Stimulated activated CD4-positive, alpha-beta T cell treated with anti-CD3 and anti-CD28 coated beads, TNF-alpha, amount 100 ng/mL, for 24 hours (primary cell): ENCODE measurements at places on chromosomes 11 and 22.

DNA sequence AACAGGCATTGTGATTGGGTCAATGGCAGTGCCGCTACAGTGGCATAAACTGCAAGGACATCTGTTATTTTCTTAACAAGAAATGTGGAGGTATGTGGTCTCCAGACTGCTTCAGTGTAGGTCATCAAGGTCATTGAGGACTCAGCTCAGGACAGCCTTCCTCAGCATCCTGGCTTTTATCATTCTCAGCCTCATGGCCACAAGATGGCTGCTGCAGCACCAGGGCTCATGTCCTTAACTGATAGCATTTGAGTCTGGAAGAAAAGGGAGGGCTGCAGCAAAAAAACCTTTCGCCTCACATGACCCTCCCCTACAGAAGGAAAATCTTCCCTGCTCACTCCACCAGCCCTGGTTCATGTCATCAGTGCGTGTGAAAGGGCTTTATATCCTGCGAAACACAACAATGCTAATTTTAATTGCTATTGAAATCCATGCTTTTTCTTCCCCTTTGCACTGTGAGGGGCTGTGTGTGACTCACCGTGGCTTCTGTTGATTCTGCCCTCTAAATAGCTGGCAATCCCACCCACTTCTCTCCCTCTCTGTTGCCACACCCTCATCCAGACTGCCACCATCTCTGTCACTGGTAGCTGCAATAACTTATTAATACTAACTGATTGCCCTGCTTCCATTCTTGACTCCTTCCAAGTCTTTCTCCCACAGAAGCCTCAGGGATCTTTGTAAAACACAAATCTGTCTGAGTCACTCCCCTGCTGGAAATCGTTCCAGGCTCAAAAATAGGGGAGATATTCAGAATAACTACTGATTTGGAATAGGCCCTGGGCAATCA, 43.8 kb downstream of the CHRDL2 start:
- DNase-seq = no peak

DNA sequence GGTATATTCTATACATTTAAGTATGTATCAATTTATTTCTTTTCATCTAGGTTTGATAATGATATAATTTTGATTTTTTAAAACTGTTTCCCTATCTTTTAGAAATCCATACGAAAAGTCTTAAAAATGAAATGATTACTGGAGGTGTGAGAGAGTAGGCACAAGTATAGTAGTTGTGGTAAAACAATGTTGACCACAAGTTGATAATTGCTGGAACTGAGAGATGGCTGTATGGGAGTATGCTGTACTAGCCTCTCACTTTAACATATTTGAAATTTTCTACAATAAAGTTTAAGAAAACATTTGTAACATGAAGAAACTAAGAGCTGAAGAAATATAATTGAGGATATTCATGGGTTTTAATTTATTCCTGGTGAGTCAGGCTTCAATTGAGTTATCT, 30.0 kb downstream of the FSHB start:
- no peak for DNase-seq

- no peak for DNase-seq
Observed at GRCh38 chr11:13717331-13717730, 48.9 kb downstream of the FAR1 start.

GRCh38 chr11:33005175-33005574, 10.5 kb upstream of the DEPDC7 start:
- no peak for DNase-seq

DNA sequence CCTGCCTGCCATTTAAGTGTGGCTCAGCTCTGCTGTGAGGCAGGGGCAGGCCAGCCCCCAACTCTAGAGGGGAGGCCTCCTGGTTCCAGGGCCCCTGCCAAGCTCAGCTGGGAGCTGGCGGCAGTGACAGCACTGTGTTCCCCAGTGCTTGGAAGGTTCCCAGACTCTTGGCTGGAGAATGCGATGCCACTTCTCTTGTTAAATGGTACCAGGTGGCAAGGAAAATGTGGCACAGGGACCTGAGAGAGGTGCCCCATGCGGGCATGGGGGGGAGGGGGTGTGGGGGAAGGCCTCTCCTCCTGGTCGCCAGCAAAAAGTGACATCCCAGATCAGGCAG, 8.4 kb upstream of the TNFRSF13C start:
- DNase-seq = no peak

DNA sequence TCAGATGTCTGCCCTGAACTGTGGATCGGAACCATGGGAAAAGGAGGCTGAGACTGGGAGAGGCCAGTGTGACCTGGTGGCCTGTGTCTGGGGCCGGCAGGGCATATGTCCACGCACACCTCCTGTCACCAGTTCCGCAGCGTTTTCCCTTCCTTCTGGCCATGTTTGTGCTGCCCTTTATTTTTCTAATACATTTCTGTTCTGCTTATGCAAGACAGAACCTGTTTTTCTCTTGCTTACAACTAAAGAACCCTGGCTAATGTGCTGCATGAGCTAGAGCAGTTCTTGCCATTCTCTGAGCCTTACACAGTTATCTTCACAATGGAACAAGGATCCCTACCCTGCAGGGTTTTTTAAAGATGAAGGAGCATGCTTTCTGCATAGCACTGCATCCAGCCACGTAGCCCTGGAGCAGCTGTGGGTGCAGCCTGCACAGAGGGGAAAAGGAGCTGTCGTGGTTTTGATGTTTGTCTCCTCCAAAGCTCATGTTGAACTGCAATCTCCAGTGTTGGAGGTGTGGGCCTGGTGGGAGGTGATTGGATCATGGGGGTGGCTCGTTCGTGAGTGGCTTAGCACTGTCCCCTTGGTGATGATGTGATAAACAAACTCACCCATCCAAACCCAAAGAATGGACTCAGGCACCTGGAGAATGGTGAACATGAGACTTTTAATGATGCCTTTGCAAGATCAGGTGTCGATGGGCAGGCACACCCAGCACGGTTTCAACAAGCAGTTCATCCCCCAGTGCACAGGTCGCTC, 84.8 kb upstream of the SHANK2 start:
- DNase-seq = no peak

DNA sequence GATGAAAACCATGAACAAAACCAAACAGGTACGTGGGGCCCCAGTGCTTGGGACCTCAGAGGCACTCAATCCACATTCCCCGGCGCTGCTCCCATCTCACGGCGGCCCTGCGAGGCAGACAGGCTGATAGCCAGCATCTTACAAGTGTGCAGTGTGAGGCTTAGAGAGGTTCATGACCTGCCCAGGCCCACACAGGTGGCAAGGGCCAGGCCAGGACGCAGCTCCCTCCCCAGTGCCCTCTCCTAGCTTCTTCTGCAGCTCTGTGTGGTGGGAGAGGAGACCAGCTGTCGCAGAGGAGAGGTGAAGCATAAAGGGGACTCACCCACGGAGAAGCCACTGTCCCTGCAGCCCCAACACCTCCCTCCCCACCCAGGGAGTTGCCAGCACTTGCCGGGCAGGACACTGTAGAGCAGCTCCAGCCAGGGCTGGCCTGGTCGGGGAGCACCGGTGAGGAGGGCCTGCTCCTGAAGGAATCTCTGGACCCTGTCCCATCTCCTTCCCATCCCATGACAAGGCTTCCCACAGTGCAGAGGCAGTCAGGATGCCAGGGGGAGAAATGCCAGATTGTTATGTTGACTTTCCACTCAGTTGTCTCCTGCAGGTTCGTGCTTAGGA, 92.4 kb upstream of the TMEM45B start:
- DNase-seq = no peak

GRCh38 chr22:19665784-19666672, 48.3 kb upstream of the SEPTIN5 start:
- no peak for DNase-seq

DNA sequence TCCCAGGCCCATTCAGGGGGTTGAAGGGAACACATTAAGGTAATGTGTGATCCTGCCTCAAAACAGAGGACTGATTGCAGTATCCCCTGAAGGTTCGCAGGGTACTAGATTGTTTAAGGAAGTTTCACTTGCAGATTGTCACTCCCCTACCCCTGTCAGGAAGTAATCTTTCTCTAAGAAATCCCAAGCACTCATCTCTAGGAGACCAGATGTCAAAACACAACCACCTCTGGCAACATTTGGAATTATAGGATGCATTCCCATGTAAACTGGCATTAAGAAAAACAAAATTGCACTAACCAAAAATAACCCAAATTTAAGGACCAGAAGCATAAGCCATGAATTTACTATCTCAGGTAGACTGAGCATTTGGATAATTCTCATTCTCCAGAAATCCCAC, 1.6 kb downstream of the MRPL17 start:
- DNase-seq = no peak

DNA sequence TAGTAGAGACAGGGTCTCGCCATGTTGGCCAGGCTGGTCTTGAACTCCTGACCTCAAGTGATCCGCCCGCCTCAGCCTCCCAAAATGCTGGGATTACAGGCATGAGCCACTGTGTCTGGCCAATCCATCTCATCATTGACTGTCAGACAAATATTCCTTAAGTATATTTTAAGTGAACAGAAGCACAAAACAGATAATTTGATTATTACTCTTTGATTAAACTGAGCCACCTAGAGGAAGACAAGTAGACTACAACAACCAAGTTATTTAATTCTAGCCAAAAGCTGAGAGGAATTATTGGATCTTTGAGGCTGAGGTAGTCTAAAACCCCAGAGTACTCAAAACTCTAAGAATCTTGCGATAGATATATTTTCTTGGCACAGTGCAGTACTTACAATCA, 1.2 kb downstream of the ACRV1 start:
- no peak for DNase-seq

- no peak for DNase-seq
Observed at GRCh38 chr11:64306876-64307622, 1.7 kb downstream of the ESRRA start.

GRCh38 chr22:35913925-35914324, 114.7 kb downstream of the RBFOX2 start:
- no peak for DNase-seq
